ENCODE measurements at places on chromosomes 16 and 17.

GRCh38 chr17:2892305-2892971 is 96.2 kb downstream of the RAP1GAP2 start:
- DNase-seq, result no peak

DNA sequence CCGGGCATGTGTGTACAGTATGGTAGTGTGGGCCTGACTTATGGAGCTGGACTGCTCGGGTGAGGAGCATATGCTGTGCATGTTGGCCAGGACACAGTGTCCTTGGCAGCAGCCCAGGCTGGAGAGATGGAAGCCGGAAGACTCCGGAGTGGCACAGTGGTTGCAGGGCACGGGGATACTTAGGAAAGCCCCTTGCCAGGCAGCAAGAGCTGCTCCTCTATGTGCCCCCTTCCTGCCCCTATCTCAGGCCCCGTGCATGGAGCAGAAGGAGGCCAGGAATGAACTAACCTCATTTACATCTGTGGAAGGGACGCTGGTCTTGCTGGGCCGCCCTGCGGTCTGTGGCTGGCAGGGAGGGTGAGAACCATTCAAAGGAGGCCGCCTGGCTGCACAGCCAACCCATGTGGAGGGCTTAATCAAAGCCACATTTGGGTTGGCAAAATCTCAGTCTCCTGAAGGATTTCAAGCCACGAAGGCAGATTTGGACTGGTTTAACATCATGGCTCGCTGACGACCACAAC is 32.2 kb upstream of the RCVRN start:
- no peak for DNase-seq

- DNase-seq, result no peak
These were observed 195.4 kb upstream of the C17orf78 start for GRCh38 chr17:37180376-37180775.

- no peak for DNase-seq
These were observed 328.5 kb downstream of the SNX29 start for GRCh38 chr16:12304861-12305596.

GRCh38 chr16:4846503-4846900 is 586 bp downstream of the GLYR1 start:
- no peak for DNase-seq

DNA sequence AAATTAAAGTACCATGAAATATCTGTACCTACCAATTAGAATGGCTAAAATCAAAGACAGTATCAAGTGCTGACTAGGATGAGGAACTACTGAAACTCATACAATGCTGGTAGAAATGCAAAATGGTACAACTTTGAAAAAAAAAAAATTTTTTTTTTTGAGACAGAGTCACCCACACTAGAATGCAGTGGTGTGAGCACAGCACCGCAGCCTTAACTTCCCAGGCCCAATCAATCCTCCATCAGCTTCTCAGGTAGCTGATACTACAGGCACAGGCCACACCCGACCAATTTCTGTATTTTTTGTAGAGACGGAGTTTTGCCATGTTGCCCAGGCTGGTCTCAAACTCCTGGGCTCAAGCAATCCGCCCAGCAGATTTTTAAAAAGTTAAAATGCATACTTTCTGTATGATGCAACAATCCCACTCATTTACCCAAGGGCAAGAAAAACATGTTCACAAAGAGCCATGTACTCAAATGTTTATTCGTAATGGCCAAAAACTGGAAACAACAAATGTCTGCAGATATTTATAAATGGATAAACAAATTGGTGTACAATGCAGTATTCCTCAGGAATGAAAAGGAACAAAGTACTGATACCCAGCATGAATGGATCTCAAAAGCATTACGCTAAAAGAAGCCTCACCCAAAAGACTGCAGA is 8.7 kb downstream of the SMURF2 start:
- no peak for DNase-seq

DNA sequence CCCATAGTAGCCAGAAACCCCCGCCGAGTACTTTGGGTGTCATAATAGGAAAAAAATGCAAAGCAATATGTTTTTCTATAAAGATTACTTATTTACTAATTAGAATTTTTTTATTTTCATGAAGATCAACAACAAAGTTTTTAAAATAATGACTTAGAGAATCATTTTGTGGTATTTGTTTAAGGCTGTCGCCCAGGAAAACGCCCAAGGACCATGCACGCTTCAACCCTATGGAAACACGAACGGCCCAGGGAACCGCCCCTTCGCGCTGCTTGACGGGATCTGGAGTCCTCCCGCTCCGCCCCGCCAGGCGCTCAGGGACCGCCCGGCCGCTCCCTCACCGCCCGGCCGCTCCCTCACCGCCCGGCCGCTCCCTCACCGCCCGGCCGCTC is 408 bp upstream of the KPNA2 start:
- peak; percentile 77 for DNase-seq

GRCh38 chr17:61863801-61864126 is 436 bp upstream of the BRIP1 start:
- no peak for DNase-seq

All from stimulated activated CD4-positive, alpha-beta T cell treated with anti-CD3 and anti-CD28 coated beads, TNF-alpha, amount 100 ng/mL, for 1 hour (primary cell).